Activated CD8-positive, alpha-beta T cell treated with anti-CD3 and anti-CD28 coated beads for 36 hours (primary cell): ENCODE measurements at places on chromosomes 4 and X.

DNA sequence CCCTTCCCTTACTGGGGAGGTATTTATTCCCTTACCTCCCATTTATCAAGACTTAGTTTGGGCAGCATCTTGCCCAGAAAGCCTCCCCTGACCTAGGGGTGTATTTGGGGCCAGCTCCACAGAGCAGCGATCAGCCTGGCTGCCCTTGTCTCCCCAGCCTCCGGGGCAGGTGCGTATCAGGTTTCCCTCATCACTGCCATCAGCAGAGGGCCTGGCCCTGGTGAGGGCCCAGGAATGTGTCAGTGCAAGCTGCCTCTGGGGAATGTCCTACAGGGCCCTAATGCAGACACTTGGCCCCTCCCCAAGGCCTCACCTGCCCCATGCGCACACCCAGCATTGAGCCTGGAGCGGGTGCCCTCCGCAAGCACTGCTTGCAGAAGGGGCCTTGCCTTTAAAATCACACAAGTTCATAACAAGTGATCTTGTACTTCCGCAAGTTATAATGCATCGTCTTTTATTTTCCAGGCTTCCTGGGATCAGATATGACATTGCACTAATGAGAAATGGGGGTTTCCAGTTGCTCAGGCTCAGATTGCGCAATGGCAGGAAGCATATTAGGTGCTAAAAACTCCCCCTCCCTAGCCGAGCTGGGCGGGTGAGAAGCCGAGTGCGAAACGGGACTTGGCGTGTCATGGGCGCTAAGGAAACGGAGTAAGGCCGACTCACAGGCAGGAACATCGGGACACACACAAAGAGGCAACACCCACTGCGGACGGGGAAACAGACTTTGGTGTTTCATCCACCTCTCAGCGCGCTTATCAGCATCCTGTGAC is 25.4 kb upstream of the AFAP1 start:
- DNase-seq, result peak; percentile 70

DNA sequence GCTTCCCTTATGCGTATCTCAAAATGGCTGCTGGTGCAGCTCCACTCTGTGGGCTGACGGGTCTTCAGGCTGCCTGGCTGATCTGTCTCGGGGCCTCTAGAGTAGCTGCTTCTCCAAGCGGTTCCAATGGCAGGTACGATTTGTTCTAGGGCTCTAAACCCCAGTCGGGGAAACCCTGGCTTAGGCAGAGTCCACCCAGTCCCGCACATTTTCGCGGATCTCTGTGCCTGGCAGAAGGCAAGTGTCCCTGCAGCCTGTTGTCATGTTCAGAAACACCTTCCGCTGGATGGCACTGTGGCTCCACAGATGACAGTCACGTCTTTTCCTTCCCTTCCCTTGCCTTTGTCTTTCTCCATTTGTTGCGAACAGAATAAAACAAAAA is 54.4 kb downstream of the NBDY start:
- DNase-seq, result no peak

GRCh38 chr4:181127171-181127570 is 1116.0 kb upstream of the TENM3 start:
- no peak for DNase-seq

DNA sequence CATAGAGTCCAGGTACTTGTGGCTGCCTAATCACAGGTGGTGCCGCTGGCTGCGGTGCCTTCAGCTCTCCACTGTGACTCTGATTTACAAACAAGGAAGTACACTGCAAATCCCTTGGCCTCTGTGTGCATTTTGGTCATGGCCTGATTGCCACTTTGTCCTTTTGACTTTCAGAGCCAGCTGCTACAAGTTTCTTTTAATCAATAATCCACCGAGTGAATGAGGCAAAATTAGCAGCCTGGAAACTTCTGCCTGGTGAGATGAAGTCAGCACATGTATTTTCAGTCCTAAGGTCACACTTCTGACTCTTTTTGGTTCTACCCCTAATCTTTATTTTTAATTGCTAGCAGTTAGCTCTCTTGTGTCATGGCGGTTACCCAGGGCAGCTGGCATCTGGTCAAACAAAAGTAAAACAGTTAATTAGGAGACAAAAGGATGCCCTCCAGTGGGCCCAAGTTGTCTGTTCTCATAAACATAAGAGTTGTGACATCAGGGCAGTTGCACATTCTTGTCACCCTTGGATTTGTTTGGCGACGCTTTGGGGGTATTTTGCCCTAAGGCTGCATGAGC is 62.3 kb upstream of the LNX1 start:
- peak; percentile 3 for DNase-seq

DNA sequence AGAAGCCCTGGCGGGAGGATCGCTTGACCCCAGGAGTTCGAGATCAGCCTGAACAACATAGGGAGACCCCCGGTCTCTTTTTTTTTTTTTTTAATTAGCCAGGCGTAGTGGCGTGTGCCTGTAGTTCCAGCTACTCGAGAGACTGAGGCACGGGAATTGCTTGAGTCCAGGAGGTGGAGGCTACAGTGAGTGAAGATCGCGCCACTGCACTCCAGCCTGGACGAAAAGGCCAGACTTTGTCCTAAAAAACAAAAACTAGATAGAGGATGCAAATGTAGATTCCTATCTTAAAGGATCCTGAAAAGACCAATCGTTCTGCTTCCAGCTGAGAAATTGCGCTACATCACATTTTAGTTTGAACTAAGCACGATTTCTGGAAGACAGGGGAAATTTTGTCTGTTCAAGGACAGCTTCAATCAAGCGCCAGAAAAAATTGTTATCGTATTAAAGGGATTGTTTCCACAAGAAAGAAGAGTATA is 627 bp upstream of the HSD17B11 start:
- DNase-seq, result no peak
